ENCODE measurements at places on chromosomes 4 and X.

- no peak for DNase-seq
Measured at GRCh38 chr4:155819066-155819465, 47.0 kb downstream of the ASIC5 start.

- DNase-seq, result no peak
Measured at GRCh38 chrX:39247536-39247935, 446.3 kb downstream of the MID1IP1 start.

- DNase-seq, result no peak
Measured at GRCh38 chrX:19705196-19705769, 182.1 kb downstream of the SH3KBP1 start.

GRCh38 chr4:174613979-174614378 is 91.7 kb upstream of the HPGD start:
- DNase-seq, result no peak

DNA sequence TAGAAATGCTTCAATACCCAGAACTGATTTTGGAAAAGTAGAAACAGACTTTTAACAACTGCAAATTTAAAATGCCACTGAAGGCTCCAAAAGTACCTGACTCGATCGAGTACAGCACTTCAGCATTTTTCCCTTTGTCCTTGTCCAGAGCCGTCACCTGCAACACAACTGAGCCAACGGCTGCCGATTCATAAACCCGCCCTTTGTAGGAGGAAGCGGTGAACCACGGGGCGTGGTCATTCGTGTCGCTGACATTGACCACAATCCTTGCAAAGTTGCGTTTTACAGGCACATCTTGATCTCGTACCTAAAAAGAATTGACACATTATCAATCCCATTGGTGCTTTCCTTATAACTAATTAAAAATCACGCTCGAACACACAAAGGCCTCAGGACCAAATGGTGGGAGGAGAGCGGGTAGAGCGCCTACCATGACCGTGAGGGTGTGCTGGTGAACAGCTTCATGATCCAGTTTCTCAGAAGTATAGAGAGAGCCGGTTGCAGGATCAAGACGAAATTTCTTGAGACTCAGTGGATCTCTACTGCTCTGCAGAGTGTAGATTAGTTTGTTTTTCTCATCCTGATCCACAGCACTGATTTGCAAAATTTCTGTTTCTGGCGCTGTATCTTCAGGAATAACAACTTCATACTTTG is 72.8 kb upstream of the MTNR1A start:
- DNase-seq, result no peak

- DNase-seq, result no peak
Measured at GRCh38 chrX:120725874-120726273, 96.0 kb upstream of the C1GALT1C1 start.

DNA sequence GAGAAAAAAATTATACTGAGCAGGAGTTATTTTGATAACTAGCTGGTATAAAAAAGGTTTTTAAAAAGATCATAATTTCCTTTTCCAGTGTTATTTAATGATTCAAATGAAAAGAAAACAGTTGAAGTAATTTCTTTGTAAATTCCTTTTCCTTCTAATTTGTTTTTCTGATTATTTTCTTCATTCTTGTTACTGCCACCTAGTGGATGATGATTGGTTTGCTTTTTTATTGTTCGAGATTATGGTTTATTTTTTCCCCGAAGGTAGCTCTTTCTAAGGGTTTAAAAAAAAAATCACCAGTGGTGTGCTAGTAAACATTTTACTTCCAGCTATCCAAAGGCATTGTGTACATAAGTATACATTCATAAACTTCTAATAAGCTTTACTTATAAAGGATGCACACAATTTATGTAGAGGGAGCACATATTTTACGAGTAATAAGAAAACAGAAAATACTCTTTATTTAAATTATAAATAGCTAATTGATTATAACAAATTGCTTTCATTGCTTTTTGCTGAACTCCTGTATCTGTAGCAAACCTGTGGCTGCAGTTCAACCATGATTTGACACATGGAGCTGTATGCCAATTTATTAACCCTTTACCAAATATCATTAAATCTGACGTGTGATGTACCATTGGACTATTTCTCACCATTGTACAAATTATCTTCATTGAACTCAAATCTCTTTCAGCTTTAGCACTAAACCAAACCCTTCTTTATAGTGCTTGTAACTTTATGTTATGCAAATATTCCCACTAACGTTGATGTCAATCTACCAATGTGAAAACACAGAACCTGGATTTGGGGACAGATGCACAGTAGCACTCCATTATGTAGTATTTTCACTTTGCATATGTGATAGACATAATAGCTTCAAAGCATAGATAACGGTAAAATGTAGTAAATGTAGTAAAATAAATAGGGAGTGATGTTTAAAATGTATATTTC is 97.8 kb upstream of the ANK2 start:
- no peak for DNase-seq

- no peak for DNase-seq
Measured at GRCh38 chr4:26753617-26754016, 107.0 kb upstream of the STIM2 start.

- DNase-seq, result no peak
Measured at GRCh38 chr4:13653766-13654161, 26.2 kb upstream of the BOD1L1 start.

GRCh38 chr4:24736066-24736465 is 59.3 kb upstream of the SOD3 start:
- DNase-seq, result no peak

GRCh38 chr4:109810552-109811387 is 4.8 kb upstream of the GAR1 start:
- DNase-seq, result no peak

DNA sequence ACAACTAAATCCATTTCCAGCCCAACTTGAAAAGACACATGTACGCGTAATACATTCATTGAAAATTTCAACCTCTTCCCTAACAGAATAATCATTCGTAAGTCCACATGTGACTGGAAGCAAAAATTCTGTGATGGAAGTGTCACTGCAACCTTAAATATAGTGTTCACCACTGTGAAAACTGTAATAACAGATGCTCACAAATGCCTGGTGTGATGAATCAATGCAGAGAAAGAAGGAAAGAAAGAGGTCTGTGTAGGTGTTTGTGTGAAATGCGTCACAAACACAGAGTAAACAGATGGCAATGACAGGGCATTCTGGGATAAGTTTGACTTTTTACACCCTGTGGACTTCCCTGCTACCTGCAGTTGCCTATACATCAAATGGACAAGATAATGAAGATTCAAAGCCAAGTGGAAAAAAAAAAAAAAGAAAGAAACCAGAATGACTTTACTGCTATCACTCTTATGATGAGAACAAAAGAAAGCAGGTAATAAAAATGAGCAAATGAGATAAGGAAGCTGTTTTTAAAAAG is 123.3 kb downstream of the EPHA5 start:
- no peak for DNase-seq

DNA sequence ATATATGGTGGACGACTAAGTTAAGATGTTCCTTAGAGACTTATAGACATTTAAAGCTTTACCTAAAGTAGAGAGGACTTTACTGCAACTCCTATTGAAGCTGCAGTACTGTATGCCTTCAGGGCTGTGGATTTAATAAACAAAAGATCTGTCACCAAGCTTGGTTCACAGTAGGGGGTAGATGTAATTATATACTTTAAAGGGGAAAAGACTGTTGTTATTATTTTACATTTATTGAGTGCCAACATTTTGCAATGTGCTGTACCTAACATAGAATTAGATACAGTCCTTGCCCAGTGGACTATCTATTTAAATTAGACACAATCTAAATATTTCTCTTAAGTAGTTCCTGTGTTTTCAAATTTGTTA is 67.2 kb downstream of the SLIT2 start:
- no peak for DNase-seq

- DNase-seq, result no peak
Measured at GRCh38 chr4:3707423-3708102, 58.6 kb upstream of the ADRA2C start.

DNA sequence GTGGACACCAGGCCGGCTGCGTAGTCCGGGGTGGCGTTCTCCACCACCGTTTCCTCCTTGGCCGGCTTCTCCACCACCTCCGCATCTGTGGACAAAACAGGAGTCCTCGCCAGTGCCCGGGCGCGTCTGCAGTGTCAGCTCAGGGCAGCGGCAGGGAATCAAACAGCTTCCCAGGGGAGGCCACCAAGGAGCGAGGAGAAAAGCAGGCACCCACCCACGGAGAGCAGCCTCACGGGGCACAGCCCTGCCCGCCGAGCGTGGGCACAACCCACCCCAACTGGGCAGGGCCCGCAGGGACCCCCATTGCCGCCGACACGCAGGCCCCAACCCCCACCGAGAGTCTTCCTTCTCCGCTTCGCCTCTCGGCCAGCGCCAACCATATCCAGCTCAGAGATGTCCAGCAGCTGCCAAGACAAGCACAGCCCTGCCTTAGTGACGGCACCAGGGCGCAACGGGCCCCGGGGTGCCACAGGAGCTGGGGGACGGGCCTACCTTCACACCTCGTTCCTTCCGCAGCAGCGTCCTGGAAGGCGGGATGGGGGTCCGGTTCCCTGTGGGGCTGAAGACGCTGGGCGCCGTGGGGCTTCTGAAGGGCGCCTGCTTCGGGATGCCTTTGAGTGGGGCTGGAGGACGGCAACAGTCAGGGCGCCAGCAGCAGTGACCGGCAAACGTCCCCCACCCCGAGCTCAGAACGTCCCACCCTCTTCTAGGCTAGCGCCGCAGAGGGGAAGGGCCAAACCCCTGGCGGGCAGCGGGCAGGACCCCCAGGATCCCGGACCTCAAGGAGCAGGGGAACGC is 22.8 kb downstream of the NELFA start:
- DNase-seq, result no peak

GRCh38 chr4:36159208-36159607 is 85.1 kb downstream of the ARAP2 start:
- DNase-seq, result no peak

- no peak for DNase-seq
Measured at GRCh38 chr4:63171341-63171740, 1237.9 kb downstream of the TECRL start.

DNA sequence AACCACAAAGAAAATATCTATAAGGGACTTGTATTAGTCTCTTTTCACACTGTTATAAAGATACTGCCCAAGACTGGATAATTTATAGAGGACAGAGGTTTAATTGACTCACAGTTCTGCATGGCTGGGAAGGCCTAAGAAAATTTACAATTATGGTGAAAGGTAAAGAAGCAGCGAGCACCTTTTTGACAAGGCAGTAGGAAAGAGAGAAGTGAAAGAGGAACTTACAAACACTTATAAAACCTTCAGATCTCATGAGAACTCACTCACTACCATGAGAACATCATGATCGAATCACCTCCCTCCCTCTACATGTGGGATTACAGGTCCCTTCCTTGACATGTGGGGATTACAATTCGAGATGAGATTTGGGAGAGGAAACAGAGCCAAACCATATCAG is 856.0 kb downstream of the TRAM1L1 start:
- DNase-seq, result no peak

- no peak for DNase-seq
Measured at GRCh38 chr4:72418458-72418857, 150.6 kb downstream of the ADAMTS3 start.

GRCh38 chrX:20500949-20501348 is 234.2 kb upstream of the RPS6KA3 start:
- DNase-seq, result no peak

GRCh38 chrX:44392767-44393166 is 49.3 kb upstream of the EFHC2 start:
- DNase-seq, result no peak

DNA sequence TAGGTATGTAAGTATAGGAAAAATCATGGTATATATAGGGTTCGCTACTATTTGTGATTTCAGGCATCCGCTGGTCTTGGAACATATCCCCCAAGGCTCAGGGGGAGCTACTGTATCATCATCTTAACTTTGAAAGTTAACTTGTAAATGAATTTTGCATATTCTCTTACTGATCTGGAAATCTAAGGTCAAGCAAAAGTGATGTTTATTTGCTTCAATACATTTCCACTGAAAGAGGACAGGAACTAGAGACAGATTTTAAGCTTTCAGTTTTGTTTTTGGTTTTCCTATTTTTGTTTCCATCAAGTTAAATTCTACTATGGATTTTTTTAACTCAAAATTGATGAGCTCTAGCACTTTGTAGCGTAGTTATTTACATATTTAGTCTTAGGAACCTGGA is 56.2 kb downstream of the NAF1 start:
- no peak for DNase-seq

GRCh38 chr4:159141193-159141592 is 38.3 kb downstream of the RAPGEF2 start:
- no peak for DNase-seq

DNA sequence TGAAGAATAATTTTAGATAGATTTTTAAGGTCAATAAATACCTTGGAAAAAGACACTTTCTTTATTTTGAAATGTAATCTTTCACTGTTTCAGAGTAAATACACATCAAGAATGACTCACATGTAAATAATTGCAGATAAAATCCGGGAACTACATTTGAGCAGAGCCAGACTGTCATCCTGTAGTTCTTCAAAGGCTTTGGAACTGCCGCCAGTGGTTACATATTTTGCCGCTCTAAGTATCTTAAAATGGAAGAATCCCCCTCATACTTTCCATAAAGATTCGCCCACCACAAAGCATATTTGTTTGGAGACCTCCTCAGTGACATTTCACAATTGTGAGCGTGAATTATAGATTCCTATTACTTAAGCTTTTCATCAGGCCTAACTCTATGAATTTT is 607.8 kb upstream of the ZFP42 start:
- no peak for DNase-seq

- DNase-seq, result peak; percentile 71
Measured at GRCh38 chrX:15675490-15675921, 10.9 kb upstream of the CLTRN start.

GRCh38 chr4:130359542-130359941 is 1263.6 kb downstream of the C4orf33 start:
- DNase-seq, result no peak

DNA sequence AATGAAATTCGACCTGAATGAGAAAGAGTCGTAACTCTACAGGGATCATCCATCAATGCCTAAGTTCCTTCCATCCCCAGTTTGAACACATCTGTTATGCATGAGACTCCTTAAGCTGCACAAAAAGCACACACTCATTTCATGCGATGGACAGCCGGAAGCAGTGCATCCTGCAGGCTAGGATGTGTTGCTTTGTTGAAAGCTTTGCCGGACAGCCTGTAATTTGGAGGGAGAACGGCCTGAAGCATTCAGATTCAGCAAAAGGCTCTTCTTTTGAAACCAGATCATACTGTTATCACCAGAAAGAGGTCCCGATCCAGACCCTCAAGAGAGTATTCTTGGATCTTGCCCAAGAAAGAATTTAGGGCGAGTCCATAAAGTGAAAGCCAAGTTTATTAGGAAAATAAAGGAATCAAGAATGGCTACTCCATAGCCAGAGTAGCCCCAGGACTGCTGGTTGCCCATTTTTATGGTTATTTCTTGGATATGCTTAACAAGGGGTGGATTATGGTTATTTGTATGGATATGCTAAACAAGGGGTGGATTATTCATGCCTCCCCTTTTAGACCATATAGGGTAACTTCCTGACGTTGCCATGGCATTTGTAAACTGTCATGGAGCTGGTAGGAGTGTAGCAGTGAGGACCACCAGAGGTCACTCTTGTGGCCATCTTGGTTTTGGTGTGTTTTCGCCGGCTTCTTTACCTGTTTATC is 48.1 kb upstream of the DHRSX start:
- no peak for DNase-seq

GRCh38 chrX:151793886-151794285 is 59.3 kb downstream of the CNGA2 start:
- DNase-seq, result no peak
